ENCODE measurements at places on chromosomes 16 and 17. TPM values are rescaled to one million over a fixed set of nuclear protein-coding genes. Genes with fewer than 3 reads are reported as not detected.

KRTAP9-2 gene
- polyA plus RNA-seq = not detected

- DNase-seq = no peak
Observed at GRCh38 chr17:6639586-6640535, 650 bp downstream of the KIAA0753 start.

- no peak for DNase-seq
Observed at GRCh38 chr16:82523815-82524214, 103.0 kb upstream of the CDH13 start.

- DNase-seq = no peak
Observed at GRCh38 chr17:14792746-14793145, 472.4 kb downstream of the PMP22 start.

- DNase-seq = no peak
Observed at GRCh38 chr16:85637808-85638647, 24.9 kb downstream of the GSE1 start.

DNA sequence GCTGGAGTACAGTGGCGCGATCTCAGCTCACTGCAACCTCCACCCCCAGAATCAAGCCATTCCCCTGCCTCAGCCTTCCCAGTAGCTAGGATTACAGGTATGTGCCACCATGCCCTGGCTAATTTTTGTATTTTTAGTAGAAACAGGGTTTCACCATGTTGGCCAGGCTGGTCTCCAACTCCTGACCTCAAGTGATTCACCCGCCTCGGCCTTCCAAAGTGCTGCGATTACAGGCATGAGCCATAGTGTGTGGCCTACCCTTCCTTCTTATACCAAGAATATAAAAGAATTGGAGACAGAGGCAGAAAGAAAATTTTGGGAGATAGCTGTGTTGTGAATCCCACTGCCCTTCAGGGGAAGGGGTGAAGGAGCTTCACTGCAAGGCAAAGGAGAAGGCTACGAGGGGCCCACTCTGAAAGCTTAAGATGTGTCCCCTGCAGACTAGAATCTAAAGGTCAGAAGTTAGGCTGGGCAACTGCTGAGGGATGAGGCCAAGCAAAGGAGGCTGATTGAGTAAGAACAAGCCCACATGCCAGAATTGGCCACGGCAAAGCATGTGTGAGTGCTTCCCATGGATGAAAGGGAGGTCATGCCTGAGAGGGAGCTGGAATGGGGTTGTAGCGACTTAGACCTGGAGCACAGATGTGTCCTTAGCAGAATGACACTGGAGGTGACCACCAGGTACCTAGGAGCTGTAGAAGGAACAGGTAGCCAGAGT lies 8.4 kb upstream of the CRYBA1 start:
- DNase-seq = no peak

NUPR1 gene
- polyA plus RNA-seq = 6.4 TPM

GRCh38 chr17:82351254-82351712 lies 7.8 kb upstream of the TEX19 start:
- no peak for DNase-seq

CBLN1 gene
- polyA plus RNA-seq = 0.44 TPM

GRCh38 chr17:48990882-48991357 lies 6.3 kb upstream of the IGF2BP1 start:
- no peak for DNase-seq

DNA sequence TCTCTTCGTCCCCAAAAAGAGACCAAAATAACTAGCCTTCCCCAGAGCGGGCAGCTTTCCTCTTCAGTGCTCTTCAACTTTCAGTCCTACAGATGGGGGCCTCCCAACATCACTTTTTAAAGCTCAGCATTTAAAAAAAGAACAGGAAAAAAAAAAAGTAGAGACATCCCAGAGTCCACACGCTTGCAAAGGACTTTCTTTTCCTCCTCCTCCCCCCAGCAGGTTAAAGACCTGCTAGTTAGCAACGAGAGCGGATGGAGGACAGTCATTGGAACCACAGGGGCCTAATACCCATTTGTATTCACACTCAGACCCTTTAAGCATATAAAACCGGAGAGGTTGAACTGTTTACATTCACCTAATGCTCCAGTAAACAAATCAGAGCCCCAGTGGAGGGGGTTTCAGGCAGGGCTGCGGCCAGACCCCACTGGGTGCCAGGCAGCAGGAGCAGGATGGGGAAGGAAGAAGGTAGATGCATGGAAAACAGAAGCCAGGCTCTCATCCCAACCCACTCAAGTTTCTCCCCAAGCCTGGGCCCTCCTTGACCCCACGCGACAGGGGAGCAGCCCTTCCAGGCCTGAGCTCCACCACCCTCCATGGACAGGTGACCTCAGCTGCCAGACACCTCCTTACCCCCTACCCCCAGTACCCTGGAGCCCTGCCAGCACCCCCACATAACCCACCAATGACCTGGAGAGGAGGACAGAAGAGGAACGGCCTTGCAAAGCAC lies 15.2 kb downstream of the ZFHX3 start:
- no peak for DNase-seq

DNA sequence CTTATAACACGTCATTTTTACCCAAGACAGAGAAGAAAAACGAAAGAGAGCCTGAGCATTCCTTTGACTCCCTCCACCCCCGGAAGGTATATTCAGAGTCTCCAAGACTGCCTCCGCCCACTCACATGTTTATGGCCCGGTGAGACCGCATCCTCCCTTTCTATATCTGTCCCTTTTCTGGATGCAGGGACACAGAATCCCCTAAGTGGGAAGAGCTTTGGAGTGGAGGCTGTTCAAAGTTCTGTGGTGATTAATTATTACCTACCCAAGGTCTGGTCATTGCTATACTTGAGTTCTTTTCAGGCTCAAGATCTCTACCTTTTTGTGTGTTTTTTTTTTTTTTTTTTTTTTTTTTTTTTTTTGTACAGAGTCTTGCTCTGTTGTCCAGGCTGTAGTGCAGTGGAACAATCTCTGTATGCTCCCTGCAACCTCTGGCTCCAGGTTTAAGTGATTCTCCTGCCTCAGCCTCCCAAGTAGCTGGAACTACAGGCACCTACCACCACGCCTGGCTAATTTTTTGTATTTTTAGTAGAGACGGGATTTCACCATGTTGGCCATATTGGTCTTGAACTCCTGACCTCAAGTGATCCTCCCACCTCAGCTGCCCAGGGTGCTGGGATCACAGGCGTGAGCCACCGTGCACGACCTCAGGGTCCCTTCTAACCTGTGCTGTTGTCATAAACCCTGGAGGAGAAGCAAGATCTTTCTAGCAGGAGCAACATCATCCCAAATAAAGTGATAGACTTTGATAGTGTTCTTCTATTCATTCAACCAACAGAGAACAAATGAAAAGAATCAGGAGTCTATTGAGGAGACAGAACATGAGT lies 407.1 kb downstream of the WWOX start:
- DNase-seq = no peak

DNA sequence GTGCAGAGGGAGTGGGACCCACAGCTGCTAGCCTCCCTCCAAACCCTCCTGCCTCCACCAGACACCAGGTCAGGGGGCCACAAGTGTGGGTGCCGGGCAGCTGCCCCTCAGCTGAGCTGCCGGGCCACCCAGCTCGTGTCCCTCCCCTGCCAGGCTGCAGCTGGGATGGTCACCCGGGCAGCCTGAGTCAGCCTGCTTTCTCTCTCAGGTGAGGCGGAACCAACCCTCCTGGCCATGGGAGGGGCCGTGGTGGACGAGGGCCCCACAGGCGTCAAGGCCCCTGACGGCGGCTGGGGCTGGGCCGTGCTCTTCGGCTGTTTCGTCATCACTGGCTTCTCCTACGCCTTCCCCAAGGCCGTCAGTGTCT lies 6.9 kb downstream of the SLC16A3 start:
- no peak for DNase-seq

GRCh38 chr17:1123921-1124715 lies 55.7 kb downstream of the ABR start:
- no peak for DNase-seq

- DNase-seq = peak; percentile 42
Observed at GRCh38 chr17:79658811-79659207, 48.0 kb upstream of the RBFOX3 start.

MT4 gene
- polyA plus RNA-seq = not detected

FOXL1 gene
- polyA plus RNA-seq = 13.5 TPM

SPATA2L gene
- 9.0 TPM for polyA plus RNA-seq

GRCh38 chr17:5719976-5720375 lies 135.7 kb upstream of the NLRP1 start:
- no peak for DNase-seq

- no peak for DNase-seq
Observed at GRCh38 chr17:56937687-56938086, 23.2 kb downstream of the COIL start.

EXOC3L1 gene
- 6.5 TPM for polyA plus RNA-seq

DNA sequence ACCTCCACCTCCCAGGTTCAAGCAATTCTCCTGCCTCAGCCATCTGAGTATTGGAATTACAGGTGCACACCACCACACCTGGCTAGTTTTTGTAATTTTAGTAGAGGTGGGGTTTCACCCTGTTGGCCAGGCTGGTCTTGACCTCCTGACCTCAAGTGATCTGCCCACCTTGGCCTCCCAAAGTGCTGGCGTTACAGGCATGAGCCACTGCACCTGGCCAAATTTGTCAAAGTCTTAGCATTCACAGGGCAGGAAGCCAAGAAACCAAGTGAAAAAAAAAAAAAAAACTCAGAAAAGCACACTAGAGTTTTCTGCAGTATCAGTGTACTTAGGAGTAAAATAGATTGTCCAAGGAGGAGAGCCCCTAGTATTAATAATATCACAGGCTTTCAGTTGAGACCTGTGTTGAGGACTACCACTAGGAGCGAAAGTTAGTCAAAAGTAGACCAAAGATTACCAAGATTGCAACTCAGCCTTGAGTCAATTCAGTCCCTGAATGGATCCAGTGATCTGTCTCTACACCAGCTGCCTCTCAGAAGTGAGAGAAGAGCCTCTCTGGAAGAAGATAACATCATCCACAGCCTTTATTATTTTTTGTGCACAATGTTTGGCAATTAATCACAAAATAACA lies 159.7 kb downstream of the CEP112 start:
- DNase-seq = no peak

GRCh38 chr17:40862985-40863733 lies 3.9 kb downstream of the KRT12 start:
- DNase-seq = peak; percentile 4

PPP1R27 gene
- 0.44 TPM for polyA plus RNA-seq

RDM1 gene
- polyA plus RNA-seq = 3.6 TPM

TAT gene
- 0.03 TPM for polyA plus RNA-seq

DNA sequence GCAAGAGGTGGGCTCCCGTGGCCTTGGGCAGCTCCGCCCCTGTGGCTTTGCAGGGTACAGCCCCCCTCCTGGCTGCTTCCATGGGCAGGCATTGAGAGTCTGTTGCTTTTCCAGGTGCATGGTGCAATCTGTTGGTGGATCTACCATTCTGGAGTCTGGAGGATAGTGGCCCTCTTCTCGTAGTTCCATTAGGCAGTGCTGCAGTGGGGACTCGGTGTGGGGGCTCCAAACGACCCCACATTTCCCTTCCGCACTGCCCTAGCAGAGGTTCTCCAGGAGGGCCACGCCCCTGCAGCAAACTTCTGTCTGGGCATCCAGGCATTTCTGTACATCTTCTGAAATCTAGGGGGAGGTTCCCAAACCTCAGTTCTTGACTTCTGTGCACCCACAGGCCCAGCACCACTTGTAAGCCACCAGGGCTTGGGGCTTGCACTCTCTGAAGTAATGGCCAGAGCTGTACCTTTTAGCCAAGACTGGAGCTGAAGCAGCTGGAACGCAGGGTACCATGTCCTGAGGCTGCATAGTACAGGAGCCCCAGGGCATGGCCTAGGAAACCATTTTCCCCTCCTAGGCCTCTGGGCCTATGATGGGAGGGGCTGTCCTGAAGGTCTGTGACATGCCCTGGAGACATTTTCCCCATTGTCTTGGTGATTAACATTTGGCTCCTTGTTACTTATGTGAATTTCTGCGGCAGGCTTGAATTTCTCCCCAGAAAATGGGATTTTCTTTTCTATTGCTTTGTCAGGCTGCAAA lies 6.0 kb downstream of the PRKAR1A start:
- no peak for DNase-seq

DNA sequence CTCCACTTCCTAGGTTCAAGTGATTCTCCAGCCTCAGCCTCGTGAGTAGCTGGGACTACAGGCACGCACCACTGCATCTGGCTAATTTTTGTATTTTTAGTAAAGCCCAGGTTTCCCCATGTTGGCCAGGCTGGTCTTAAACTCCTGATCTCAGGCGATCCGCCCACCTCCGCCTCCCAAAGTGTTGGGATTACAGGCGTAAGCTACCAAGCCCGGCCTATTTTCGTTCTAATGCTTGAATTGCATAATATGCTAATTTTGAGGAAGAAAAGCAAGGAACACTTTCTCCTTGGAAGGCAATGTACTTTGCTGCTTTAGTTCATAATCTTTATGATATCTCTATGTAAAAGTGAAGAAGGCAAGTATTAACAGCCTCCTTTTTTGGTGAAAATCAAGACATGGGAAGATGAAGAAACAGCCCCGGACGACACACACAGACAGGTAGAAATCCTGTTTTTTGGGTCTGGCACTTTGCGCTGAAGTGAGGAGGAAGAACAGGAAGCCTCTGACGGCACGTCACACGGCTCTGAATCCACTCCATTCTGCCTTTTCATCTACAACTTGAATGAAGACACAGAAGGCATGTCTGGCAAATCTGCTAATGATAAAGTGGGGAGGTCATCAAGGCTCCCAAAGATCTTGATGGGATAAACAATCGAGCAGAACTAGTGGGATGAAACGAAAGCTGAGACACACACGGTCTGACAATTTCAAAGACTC lies 24.9 kb downstream of the VPS53 start:
- no peak for DNase-seq

DNA sequence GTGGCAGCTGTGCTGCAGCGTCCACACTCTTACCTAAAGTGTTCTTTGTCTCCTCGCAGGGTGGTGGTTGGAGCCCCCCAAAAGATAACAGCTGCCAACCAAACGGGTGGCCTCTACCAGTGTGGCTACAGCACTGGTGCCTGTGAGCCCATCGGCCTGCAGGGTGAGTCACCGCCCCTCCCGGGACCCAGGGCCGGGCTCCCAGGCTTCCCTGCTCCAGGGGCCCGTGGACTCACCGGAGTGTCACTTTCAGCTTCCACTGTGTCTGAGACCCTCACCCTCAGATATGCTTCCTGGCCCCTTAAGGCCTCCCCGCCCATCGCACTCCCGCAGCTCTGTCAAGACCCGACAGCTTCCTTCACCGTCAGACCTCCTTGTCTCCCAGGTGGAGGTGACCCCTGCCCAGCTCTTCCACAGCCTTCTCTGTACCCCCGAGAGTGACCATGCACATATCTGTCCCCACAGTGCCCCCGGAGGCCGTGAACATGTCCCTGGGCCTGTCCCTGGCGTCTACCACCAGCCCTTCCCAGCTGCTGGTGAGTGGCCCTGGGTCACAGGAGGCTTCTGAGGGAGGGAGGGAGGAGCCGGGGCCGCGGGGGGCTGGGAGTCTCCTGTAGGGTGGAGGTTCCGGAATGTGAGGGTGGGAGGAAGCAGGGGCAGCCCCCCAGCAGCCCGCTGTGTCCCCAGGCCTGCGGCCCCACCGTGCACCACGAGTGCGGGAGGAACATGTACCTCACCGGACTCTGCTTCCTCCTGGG lies 1.8 kb downstream of the ITGAX start:
- DNase-seq = no peak

TMEM100 gene
- 57.5 TPM for polyA plus RNA-seq

- no peak for DNase-seq
Observed at GRCh38 chr17:39744836-39745215, 7.1 kb downstream of the GRB7 start.
